Ovary (tissue), 10 donors: ENCODE measurements at places on chromosomes 3 and 15.

DNA sequence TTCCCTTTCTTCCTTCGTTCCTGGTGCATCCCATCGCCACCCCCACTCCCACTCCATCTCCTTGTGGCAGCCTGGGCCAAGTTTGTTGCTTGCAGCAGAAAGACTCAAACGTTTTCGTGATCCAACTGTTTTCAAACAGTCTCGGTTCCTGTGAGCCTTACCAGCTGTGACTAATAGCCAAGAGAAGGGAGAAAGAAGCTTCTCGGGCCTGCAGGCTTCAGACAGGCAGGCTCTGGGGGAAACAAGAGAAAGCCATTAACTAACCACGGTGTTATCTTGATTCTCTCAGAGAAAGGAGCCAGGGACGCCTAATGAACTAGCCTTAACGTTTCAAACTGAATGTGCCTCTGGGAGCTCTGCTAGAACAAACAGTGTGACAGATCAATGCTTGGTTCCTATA is 742.0 kb downstream of the NR2F2 start:
- DNase-seq = no peak

DNA sequence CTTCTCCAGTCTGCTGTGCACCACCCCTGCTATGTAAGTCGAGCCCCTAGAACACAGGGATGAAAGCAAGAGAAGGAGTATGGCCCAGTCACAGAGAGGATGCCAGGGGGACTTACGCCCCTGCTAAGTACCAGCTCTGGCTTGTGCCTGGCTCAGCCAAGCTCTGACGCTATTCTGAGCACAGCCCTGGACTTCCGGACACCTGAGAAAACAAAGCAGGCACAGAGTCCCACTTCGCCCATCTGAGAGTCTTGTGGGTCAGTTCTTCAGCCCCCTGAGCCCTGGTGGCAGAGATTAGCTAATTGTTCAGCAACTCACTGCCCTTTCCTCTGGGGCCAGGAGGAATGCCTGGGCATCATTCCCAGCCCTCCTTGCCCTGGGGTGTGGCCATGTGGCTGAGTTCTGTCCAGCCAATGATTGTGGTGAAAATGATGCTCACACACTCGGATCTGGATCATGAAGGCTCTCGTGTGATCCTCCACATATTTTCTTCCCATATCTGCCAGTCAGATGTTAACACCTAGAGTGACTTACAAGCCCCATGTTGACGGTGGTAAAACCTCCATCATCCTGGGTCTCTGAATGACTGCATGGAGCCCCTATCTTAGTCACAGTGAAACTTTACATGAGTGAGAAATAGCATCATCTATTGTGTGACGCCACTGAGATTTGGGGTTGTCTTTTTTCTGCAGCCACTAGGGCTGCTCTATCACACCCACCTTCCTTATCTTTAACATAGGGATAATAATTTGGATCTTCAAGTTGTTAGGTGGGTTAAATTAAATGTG is 105.7 kb downstream of the TPRA1 start:
- DNase-seq = no peak

- peak; percentile 75 for DNase-seq
These were observed 1.1 kb upstream of the EPHA6 start for GRCh38 chr3:96813134-96813819.

DNA sequence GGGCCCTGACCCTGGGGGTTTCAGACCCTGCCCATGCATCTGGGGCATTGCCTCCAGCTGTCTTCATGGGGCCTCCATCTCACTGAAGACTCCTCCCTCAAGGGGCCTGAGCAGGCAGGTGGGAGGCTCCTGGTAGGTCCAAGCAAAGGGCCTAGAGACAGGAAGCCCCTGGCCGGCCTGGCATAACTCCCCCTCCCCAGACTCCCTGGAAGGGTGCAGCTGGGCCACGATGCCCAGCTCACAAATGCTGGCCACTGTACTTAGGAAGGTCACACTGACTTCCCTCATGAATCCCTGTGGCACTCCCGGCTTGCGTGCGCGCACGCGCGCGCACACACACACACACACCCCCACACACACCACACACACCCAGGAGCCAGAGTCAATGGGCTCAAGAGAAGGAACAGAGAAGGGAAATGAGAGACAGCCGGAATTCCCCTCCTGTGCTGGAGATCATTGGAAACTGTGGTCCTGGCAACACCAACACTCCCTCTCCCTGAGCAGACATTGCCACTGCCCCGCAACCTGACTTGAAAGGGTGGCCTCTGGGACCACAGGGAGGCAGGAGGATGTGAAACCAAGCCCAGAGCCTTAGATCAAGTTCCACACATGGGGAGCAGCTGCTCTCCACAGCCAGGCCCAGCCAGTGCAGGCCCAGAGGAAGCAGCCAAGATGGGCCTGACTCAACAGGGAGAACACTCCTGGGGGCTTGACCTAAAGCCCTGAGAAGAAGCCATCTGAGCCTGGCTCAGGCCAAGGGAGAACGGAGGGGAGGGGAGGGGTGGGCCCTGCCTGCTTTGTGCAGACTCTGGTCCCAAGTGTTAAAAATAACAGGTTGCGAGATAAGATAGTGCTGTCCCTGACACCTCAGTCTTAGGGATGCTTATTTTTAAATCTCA is 69.7 kb downstream of the SCN5A start:
- DNase-seq = no peak

DNA sequence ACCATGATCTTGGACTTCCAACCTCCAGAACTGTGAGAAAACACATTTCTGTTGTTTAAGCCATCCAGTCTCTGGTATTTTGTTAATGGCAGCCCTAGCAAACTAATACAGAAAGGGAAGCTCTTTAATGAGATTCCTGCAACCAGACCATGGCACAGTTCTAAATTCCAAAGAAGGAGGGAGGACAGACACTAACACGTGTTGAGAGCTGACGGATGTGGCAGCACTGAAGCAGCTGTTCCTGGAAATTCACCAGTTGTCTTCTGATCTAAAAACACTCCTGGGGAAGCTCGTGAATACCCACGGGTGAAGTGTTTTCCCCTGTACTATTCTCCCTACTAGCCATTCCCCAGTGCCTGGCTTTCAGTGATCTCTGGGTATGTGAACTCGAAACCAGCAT is 56.7 kb downstream of the RPL22L1 start:
- no peak for DNase-seq

DNA sequence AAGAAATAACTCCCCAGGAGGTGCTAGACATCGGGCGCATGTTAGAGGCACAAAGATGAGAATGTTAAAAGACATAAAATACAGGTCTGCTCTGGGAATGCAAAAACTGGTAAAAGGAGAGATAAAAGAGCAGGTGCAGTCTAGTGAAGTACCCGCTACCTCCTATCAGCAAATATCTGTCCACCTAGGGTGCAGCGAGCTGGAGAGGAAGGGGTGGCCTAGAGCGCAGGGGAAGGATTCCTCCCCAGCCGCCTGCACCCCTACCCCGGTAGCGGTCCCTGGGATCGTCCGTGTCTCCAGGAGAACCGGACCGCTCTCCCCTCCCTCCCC is 237 bp upstream of the ZNF662 start:
- DNase-seq = no peak

DNA sequence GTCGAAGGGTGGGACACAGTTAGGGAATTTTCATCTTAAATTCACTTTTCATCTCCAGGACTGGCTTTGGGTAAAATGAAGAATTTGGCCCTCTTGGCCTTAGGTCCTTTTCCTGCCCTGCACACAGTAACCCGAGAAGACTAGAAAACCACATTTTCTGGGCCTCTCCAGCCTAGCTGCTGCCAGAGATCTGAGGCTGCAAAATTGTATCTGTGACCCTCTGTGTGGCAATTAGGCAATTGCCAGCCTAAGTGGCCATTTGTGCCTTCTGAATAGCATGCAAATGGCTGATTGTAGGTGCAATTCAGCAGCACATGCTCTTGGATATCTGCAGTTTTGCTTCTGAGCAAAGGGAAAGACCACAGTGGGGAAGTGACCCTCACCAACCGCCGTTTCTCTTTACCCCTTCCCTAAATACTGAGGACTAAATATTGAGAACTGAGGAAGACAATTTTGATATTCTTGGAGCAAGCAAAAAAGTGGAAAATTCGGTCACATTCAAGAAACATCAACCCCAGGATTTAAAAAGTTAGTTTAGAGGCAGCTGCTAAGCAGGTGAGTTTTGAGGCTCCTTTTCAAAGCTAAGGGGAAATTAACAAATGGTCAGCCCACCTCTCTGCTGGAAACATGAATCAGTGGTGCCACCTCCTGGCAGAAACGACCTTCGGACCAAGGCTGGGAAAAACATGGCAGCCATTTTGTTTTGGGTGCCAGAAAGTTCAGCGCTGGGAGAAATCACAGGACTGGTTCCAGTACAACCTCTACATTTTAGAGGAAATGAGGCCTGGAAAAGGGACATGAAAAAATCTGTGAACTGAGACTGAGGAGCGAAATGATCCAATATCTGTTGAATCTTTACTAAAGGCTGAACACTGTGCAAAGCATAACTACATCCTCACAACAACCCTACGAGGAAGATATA is 56.6 kb upstream of the PRTG start:
- DNase-seq = peak; percentile 48
